ENCODE measurements at places on chromosomes 16 and 17. TPM values are rescaled to one million over a fixed set of nuclear protein-coding genes. Genes with fewer than 3 reads are reported as not detected.
A peak's percentile ranks its signal among the peaks of the same experiment; 100 is the strongest.

Gene HSD17B2
- not detected for total RNA-seq

DNA sequence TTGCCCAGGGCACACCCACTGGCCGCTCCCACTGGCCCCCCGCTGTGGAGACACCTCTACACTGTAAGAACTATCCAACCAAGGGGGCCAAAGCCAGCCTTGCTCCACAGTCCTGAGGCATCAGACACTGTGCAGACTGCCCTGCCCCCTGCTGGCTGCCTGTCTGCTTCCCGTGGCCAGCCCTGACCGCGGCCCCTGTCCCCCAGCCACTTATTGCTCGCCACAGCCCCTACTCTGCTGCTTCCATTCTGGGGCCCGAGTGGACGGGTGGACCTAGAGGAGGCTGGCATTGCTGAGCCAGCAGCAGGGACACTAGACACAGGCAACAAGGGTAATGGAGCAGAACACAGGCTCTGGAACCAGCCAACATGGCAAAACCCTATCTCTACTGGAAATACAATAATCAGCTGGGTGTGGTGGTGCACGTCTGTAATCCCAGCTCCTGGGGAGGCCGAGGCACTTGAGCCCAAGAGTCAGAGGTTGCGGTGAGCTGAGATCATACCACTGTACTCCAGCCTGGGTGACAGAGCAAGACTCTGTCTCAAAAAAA is 19.7 kb upstream of the LRRC37A3 start:
- DNase-seq = peak; percentile 39

Gene ABCC12
- total RNA-seq = not detected

- DNase-seq = peak; percentile 64
Measured at GRCh38 chr17:27651411-27652345, 20.7 kb downstream of the LGALS9 start.

Gene CCDC144A
- total RNA-seq = 2.8 TPM

- no peak for DNase-seq
Measured at GRCh38 chr17:48546924-48547807, 2.3 kb upstream of the HOXB2 start.

Gene PHKB
- 63.2 TPM for total RNA-seq

Gene IGFALS
- not detected for total RNA-seq

DNA sequence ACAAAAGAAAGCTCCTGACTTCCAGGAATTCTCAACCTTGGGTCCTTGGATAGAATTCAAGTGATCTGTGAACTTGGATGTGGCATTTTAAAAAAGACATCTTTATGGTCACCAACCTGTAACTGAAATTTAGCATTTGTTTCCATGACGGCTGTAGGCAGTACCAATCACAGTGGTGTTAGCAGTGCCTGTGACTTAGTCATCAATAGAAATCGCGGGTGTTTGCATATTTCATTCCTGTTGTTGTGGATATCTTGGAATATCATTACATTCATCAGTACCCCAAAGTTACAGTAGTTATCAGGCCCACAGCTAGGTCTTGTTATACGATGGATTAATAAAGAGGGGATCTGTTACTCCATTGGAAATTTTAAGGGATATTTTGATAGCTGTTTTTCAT is 81.6 kb downstream of the CMIP start:
- no peak for DNase-seq

- DNase-seq = no peak
Measured at GRCh38 chr16:9075299-9076071, 16.0 kb upstream of the HAPSTR1 start.

DNA sequence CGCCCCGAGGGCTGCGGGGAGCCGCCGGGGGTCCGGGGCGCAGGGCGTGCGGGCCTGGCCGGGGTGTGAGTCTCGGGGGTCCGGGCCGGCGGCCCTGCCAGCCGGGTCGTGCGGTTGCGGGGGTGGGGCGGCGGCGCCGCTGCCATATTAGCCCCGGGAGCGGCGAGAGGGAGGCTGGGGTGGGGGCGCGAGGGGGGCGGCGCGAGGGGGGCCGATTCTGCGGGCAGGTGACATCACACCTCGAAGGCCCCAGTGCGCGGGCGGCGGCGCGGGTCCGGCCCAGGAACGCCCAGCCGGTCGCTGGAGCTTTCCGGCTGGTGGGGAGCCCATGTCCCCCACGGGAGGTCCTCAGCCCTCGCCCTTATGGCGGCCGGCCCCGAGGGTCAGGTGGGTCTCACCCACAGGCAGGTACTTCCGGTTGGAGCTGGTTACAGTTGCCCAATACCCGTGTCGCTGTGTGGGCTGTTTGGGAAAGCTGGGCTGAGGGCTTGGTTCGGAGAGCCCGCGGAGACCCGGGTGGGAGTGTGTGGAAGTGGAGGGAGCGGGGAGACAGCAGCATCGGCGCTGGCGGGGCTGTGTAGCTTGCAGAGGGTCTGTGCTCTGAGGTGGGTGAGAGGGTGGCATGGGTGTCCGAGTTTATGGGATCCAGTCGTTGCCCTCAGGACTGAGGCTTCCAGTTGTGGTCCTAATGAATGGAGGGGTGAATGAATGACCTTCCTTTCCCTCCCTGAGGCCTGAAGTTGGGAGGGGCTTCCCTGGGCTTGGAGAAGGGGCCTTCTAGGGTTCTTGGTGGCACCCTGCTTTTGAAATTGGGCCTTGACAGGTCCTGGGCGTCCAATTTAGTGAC is 804 bp downstream of the ATP6V0C start:
- DNase-seq = no peak

- no peak for DNase-seq
Measured at GRCh38 chr16:46730126-46730525, 18.0 kb downstream of the MYLK3 start.

Gene SLC16A3
- total RNA-seq = 8.5 TPM

DNA sequence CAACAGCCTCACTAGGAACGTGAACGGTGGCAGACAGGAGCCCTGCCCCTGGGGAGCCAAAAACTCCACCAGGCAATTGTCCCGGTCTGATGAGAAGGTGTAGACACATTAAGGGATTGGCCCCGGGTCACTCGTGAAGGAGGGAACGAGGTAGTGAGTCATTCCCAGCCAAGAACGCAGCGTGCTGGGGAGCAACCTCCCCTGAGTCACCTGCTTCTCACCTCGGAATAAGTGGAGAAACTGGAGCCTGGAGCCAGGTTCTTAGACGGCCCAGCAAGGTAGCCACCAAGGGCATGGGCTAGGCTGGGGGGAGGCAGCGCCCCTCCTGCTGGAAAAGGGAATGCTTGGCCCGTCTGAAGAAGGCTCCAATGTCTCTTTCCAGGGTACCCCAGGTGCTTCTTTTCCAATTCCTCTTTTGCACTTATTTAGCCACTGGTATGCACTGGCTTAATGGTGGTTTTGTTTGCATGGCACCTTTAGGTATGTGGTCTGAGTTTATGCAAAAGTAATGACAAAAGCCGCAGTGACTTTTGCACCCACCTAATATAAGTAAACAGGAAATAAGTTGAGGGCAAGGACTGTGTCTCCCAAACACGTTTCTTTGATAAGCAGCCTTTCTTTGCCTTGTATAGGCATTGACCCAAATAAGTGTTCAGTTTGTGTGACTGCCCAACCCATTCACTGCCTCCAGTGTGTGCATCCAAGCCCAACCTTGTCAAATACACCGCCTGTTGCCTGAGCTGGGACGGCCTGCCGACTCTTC is 1.8 kb upstream of the HELZ start:
- DNase-seq = no peak

DNA sequence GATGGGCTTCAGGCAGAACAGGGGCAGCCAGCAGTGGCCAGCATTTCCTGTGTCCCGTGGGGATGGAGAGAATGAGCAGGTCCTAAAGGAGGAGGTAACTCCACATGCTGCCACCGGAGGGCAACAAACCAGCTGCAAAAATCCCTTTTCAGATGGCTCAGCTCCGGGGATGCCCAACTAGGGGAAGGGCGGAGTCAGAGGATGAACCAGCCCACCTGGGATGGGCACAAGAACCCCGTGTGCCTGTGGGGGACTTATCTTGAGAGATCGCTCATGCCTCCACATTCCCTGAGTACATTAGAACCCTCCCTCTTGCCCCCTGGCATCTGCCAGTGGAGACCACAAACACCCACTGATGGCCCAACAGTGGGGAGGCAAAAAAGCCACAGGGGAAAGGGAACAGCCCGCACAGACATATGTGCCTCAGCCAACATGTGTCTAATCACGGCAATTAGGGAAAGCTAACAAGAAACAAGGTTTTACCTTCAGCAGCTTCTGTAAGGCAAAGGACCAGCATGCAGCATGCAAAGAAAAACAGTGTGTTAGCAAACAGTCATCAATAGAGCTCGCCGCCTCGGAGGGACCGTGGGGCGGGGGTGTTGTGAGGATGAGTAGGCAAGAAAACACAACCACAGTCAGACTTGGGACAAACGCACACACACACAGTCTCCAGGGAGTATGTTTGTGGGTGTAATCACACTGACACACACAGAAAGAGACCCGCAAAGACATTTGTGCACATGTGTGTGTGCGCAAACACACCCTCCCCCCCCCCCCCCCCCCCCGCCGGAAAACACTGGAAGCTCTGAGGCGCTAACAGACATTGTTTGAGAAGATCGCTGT is 64.0 kb downstream of the MYO18A start:
- no peak for DNase-seq

DNA sequence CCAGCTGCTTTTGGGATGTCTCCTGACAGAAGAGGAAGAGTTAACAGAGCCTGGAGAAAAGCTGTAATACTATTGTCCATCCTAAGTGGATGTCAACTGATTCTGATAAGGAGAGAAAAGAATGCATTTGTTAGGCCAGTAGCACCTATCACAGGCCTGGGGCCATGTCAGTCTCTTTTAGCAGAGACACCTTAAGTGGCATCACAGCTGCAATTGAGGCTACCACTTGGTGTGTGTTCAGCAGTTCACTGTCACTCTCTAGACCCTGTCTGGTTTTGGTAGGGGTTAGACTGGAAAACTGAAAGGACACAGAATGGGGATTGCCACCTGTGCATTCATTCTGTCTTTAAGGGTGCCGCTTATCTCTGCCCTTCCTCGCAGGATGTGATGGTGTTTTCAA is 42.0 kb downstream of the PSMD12 start:
- DNase-seq = no peak

DNA sequence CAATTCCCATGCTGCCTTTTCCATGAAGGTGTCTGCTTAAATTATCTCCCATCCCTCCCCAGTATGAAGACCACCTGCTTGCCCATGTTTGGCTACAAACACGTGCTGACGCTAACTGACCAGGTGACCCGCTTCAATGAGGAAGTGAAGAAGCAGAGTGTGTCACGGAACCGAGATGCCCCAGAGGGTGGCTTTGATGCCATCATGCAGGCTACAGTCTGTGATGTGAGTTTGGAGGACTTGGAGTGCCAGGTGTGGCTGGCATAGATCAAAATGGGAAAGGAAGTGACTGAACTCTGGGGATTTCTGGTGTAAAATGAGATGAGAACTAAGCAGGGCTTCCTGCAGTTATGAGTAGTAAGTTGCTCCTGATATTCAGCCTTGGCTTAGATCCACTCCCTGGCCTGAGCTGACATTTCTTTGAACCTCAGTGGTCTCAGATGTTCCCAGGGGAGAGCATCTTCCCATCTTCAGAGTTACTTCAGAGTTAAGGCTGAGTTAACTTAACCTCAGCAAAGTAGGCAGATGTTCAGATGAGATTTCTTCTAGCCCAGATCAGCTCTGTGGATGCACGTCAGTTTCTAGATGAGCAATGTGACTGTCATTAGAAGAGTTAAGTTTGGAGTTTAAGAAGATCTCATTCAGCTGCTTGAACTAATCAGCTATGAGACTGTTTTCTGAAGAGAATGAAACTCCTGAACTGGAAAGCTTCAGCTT is 32.7 kb downstream of the ITGB3 start:
- no peak for DNase-seq

Gene ARHGDIG
- total RNA-seq = 7.0 TPM

DNA sequence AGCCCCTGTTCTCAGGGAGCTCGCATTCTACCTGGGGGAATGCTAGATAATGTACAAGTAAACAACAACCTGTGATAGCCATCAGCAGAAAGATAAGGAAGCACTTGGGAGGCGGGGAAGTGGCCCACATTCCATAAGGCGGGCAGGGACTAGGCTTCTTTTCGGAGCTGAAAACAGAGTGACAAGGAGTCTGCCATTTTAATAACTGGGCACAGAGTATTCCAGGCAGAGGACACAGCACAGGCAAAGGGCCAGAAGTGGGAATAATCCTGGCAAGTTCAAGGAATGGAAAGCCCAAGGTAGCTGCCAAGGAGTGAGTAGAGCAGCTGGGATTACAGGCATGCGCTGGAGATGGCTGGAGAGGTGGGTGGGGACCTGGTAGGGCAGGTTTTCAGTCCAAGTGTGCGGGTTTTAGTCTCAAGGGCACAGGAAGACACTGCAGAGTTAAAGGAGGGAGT is 24.3 kb downstream of the USP43 start:
- DNase-seq = no peak

Measured in left ventricle myocardium inferior (tissue), 1 donor.